Renal cortical epithelial cell (primary cell): ENCODE measurements at places on chromosomes 5 and 9. TPM values are rescaled to one million over a fixed set of nuclear protein-coding genes. Genes with fewer than 3 reads are reported as not detected.

The PDE6A gene
- total RNA-seq: 0.10 TPM in 1 of 2 replicates, not detected in the other

The CDH18 gene
- total RNA-seq: not detected in 2 replicates

The TMEM171 gene
- 9.4 and 11.3 TPM in 2 replicates for total RNA-seq

The CAMK2A gene
- total RNA-seq: 0.15 TPM in 1 of 2 replicates, not detected in the other

The MOB3B gene
- total RNA-seq: 0.87 and 1.4 TPM in 2 replicates

The PCDHGA6 gene
- 0.69 and 2.1 TPM in 2 replicates for total RNA-seq

The LMX1B gene
- total RNA-seq: 0.17 TPM in 1 of 2 replicates, not detected in the other

The SPINK6 gene
- not detected in 2 replicates for total RNA-seq

The SLC6A19 gene
- total RNA-seq: not detected in 2 replicates

The PCDHB11 gene
- total RNA-seq: 0.17 and 1.6 TPM in 2 replicates

The SLC34A3 gene
- total RNA-seq: not detected in 2 replicates

The CCDC183 gene
- total RNA-seq: 0.94 TPM in 1 of 2 replicates, not detected in the other

The GABRA6 gene
- total RNA-seq: not detected in 2 replicates

The BASP1 gene
- 79.5 and 82.6 TPM in 2 replicates for total RNA-seq

The MAMDC2 gene
- 32.9 and 39.1 TPM in 2 replicates for total RNA-seq

The LRRC19 gene
- total RNA-seq: 0.20 TPM in 1 of 2 replicates, not detected in the other

The PAEP gene
- not detected in 2 replicates for total RNA-seq

The TAF11L10 gene
- not detected in 2 replicates for total RNA-seq

The FAM53C gene
- 26.2 and 29.2 TPM in 2 replicates for total RNA-seq
